ENCODE measurements at places on chromosomes 2 and 18. TPM values are rescaled to one million over a fixed set of nuclear protein-coding genes. Genes with fewer than 3 reads are reported as not detected.

Gene TLX2
- total RNA-seq: not detected

Gene RBM44
- total RNA-seq: 0.36 TPM

Gene NETO1
- total RNA-seq: not detected

Gene FAP
- total RNA-seq: 1.3 TPM

Gene NT5C1B
- not detected for total RNA-seq

Gene UGT1A5
- 0.68 TPM for total RNA-seq

Gene DNAJC5G
- not detected for total RNA-seq

Gene CHRND
- total RNA-seq: not detected

Gene UCN
- 0.56 TPM for total RNA-seq

Gene ECEL1
- total RNA-seq: not detected

Gene GATA6
- 0.32 TPM for total RNA-seq

Gene MALL
- 248 TPM for total RNA-seq

Gene LHCGR
- total RNA-seq: not detected

Gene CENPO
- total RNA-seq: 8.7 TPM

Gene MEP1B
- not detected for total RNA-seq

Gene CCDC74B
- total RNA-seq: 0.40 TPM

Gene RTP5
- not detected for total RNA-seq

Gene CLK1
- 51.1 TPM for total RNA-seq

Gene MYO5B
- total RNA-seq: 29.6 TPM

Gene LONRF2
- total RNA-seq: 0.48 TPM

Gene SP5
- 0.16 TPM for total RNA-seq

Gene POTEC
- not detected for total RNA-seq

Gene LOXL3
- 0.52 TPM for total RNA-seq

Gene TMEM17
- 2.3 TPM for total RNA-seq

Gene IMPA2
- total RNA-seq: 140 TPM

Gene MAL
- 382 TPM for total RNA-seq

Gene KCNG2
- 0.20 TPM for total RNA-seq

Gene SCN7A
- 0.48 TPM for total RNA-seq
